Pons (tissue), 1 donor: ENCODE measurements at places on chromosomes 6 and 20.

- DNase-seq = no peak
Measured at GRCh38 chr6:39565956-39566355, 159.3 kb downstream of the KIF6 start.

DNA sequence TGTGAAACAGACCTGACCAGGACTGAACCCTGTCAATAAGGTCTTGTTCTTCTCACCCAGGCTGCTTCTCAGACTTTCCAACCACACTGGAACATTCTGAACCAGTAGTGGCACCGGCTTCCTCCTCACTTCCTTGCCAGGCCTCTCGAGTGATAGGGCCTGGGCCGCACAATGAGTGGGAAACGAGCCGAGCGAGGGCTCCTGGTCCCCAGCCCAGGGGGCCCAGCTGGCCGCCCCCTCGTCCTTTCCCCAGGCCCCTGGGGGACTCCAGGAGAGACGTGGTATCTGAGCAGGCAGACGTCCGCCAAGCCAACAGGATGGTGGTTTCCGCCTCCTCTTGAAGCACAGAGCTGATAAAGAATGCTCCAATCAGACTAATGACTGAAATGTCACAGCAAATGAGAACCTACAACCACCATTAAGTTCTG, 117.9 kb downstream of the GMDS start:
- DNase-seq = no peak

- peak; percentile 77 for DNase-seq
Measured at GRCh38 chr6:126033696-126034095, 47.4 kb downstream of the TRMT11 start.

- no peak for DNase-seq
Measured at GRCh38 chr20:36629719-36630681, 16.0 kb downstream of the SLA2 start.

DNA sequence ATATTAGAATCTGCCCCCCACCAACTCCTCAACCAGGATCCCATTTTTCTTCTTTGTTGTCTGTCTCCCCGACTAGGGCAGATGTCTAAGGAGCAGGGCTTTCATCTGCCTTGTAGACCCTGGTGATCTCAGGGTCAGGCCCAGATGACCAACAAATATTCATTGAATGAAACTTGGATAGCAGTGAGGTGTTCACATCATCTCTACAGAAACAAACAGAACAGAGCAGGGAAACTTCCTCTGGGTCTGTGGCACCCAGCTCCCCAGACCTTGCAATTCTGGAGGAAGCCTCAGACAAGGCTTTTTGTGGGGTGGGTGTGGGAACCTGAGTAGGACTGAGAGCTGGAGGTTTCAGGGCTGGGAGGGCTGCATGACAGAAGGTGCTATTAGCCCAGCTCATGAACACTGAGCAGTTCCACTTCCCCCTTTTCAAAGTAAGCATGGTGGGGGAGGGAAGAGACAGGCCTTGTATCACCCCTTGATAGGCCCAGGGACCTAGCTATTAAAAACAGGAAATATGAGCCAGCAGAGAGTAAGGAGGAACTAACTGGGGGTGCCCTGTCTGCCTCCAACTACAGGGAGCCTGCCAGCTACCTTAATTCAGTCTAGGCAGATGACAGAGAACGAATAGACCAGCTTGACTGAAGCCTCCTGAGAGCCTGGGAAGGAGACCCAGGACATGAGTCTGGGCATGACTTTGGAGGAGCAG, 37.3 kb upstream of the TOP1 start:
- DNase-seq = peak; percentile 86

DNA sequence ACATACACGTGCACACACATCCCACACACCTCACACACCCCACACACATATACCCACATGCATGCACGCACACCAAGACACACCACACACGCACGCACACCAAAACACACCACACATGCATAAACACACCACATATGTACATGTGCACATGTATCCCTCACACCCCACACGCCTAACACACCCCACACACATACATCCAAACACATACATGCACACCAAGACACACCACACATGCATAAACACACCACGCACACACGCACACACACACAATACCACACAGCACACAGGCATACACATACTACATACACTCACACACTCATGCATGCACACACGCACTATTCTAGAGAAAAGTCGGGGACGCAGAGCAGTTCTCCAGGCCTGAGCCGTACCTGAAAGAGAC, 671.5 kb downstream of the PRKN start:
- DNase-seq = no peak

- DNase-seq = peak; percentile 34
Measured at GRCh38 chr6:90285042-90285481, 11.6 kb downstream of the BACH2 start.

- DNase-seq = no peak
Measured at GRCh38 chr6:119627908-119628669, 278.5 kb upstream of the MAN1A1 start.

- DNase-seq = no peak
Measured at GRCh38 chr6:99216959-99217358, 132.5 kb downstream of the FAXC start.

DNA sequence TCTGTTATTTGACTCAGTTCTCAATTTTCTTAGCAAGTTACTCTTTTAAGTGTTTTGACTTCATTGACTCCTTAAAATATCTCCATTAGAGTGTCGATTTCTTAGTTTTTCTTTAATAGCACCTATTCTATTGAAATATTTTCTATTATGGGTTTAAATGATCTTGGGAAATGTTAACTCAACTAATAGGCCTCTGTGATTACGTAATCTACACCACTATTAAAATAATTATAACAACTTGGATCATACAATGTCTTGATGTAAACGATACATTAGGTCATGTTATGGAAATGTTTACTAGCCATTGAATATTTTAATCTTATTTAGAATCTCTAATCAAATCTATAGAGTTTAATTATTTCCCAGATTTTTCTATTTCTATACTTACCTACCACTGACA, 550.0 kb downstream of the EYS start:
- no peak for DNase-seq

DNA sequence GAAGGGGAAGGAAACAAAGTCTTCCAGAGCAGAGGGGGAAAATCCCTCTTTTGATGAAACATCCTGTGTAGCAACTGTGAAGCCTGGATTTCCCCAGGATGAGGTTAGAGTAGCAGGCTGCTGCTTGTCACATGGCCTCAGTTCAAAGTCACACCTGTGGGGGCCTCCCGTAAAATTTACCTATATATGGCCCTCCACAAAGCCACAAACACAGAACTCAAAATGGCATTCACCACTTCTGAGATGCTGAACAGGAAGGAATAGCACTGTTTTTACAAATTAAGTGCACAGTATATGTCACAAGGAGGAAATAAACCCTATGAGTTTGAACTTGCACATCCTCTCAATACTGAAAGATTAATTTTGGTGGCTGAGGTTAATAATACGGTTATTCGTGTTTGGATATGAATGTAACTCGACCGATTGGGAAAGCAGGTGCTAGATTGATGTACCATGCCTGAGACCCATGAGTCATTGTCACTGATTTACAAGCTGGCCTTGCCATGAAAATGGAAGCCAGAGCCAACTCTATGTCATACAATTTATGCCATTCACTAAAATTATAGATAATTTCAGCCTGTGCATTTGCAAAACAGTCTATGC, 70.6 kb downstream of the SGK1 start:
- no peak for DNase-seq

- DNase-seq = no peak
Measured at GRCh38 chr6:117008618-117009017, 131.6 kb downstream of the RFX6 start.

DNA sequence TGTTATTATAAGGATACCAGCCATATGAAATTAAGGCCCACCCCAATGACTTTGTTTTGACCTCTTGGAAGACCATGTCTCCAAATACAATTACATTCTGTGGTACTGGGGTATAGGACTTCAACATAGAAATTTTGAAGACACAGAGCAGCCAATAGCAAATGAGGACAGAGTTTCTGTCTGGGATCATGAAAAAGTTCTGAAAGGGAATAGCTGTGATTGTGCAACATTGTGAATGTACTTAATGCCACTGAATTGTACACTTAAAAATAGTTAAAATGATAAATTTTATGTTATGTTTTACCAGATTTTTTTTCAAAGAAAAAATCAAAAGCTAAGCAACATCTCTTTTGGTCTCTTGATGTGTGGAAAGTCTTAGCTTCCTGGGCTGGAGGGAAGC, 27.0 kb upstream of the AGPAT4 start:
- no peak for DNase-seq

DNA sequence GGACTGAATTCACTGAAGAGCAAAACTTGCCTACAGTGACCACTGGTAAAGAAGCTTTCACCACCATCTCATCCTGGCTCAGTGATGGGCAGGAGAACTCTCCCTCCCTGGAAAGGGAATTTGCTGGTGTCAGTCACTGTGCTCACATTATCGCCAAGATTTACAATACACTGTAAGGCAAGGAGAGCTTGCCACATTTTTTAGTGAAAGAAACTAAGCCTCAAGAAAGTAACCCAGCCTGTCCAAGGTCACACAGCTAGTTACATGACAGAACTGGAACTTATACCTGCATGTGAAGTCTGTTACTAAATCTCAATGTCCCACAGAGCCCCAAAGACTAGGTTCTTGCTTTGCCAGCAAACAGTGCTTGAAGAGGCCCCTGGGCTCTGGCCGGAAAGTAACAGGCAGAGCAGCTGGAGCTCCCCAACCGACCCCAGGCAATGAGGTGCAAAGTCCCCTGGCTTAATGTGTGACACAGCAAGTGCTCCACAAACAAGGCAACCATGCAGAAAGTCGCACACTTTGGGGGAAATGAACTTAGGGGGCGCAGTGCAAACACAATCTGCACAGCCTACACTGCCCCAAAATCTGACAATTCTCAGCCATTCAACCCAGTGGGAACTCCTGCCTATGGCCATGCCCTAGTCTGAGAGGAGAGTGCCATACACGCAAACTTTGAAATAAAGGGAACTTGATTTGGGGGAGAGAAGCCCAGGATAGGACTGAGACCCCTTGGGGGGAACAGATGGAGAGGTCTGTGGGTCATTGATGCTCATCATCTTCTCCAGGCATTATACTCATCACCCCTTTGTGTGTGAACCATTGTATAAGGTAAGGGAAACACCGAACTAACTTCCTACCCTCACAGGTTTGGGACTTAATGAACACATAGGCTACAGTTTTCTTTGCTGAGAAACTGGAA, 1.9 kb downstream of the BCL2L1 start:
- peak; percentile 59 for DNase-seq

DNA sequence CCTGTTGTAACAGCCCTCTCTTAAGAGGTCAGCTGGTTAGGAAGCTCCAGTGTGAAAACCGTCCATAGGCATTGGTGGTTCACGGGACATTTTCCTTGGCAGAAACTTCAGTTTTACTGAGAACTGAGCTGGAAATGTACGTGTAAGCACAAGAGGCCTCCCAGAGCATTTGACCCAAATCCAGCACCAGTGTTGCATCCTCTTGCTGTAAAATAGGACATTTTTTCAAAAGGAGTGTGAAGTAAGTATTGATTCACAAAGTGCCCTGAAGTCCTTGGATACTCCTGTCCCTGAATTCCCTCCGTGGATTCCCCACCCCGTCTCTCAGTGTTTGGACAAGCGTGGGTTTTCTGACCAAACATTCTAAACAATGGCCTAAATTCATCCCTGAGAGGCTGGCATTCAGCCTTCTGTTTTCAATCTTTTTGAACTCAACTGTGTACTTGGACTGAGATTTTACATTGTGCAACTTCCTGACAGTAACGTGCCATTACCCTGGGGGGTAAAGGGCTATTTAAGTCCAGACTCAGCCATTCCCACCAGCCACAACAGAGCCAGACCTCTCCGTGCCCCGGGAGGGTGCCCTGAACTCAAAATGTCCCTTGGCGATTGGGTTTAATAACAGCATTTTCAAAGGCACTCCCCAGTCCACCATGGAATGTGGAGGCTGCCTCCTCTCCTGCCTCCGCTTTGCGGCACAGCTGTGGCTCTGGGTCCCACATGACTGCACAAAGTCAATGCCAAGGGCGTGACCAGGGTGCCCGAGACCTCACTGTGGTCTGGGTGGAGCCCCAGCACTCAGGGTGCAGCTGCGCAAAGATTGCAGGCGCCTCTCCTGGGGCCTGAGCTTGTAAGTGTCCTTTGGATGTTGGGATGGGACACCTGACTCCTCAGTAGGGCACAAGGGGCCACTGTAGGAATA, 92.7 kb upstream of the AFDN start:
- DNase-seq = peak; percentile 74

DNA sequence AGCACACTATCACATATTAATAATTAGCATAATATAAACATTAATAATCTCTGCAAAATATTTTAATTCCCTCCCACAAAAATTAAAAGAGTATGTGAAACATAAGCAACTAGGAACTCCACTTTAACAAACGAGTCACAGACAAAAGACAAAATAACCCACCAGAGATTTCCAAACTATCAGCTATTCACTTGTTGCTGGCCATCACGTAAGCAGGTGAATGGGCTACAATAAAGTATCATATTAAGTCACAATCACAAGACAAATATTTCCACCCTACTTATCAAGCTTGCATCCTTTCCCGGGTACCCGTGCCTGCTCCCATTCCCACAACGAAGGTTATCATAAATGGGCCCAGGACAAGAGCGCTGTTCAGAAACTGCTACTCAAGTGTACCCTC, 2.5 kb downstream of the HDAC2 start:
- DNase-seq = no peak

DNA sequence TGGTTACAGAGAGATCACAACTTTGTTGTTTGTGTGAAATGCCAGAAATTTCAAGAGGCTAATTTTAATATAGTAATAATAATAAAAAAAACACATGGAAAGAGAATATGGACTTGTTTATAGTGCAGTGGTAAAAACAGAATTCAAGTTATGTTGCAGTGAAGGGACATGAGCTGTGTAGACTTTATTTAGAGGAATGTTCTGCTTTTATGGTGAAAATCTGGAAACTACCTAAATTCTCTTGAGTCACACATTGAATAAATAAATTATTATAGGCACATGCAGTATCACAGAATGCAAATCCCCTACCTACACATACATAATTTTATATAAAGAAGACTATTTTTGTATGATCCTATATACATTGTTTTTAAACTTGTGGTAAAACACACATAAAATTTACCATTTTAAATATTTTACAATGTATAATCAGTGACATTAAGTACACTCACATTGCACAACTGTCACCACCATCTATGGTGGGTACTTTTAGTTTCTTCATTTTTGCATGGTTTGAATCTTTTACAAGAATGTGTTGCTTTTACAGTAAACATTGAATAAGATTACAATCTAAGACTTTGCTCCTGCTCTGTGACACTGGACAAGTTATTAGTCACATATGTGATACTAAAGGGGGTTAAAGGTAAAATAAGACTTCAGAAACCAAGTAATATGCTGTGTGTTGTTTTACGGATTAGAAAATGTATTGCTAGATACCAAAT, 107.4 kb downstream of the B3GAT2 start:
- no peak for DNase-seq

DNA sequence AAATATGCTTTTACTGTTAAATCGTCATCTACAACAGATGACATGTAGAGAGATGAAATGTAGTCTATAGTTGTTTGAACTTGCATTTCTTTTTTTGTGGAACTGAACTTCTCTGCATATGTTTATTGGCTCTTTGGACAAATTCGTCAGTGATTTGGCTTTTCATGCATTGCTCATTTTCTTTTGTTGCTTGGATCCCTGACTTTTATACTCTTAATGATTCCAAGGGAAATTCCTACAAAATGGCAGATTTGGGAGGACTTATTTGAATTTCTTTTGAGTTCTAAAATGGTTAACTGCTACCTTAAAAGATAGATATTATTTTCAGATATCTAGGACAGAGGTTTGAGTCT, 65.4 kb downstream of the UTRN start:
- no peak for DNase-seq

- no peak for DNase-seq
Measured at GRCh38 chr6:144624716-144625115, 339.6 kb downstream of the UTRN start.
